ENCODE measurements at places on chromosomes 3 and 15. TPM values are rescaled to one million over a fixed set of nuclear protein-coding genes. Genes with fewer than 3 reads are reported as not detected.

GRCh38 chr15:57025264-57025926, 107.0 kb downstream of the TCF12 start:
- no peaks in the 10 kb centered on the region for H3K36me3 ChIP-seq
- no peak overlapping the region for H3K27ac ChIP-seq
- peaks cover 9% of the 10 kb centered on the region for H3K4me1 ChIP-seq
- DNase-seq, result no peak
- H3K4me3 ChIP-seq, result no peak overlapping the region

DNA sequence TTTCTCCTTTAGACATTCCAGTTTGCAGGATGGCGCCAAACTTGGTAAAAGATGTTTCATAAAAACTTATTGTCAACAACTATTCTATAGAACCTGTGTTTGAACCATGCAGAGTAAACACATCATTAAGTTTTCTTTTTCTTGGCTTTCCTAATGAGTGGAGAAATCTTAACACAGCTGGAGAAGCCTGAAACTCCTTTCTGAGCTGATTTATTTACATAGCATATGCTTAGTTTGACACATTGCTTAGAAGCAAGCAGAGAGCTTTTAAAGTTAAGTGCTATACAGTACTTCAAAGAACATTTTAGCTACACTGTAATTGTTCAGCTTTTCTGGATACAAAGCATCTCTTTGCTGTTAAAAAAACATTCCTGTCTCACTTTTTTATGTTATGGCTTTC, 61.0 kb upstream of the PAQR5 start:
- H3K36me3 ChIP-seq, result no peaks in the 10 kb centered on the region
- no peak overlapping the region for H3K4me3 ChIP-seq
- DNase-seq, result no peak
- no peaks in the 10 kb centered on the region for H3K27me3 ChIP-seq
- no peak overlapping the region for H3K27ac ChIP-seq

DNA sequence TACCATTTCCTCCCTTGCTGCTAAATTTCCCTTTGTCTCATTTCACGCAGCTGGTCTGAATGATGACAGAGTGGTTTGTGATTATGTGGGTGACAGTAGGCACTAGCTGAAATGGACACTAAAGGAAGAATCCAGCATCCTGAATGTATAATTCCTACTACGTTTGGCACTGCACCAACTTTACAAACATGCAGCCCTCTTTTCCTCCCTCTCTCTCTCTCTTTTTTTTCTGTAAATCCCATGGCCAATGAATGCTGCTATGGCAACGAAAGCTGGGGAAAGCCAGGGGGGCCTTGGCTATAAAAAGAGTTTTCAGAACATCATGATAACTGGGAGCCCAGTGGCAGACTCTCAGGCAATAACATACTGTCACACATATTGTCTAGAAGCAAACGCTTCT, 367.2 kb upstream of the AGTR1 start:
- H3K4me1 ChIP-seq, result no peaks in the 10 kb centered on the region
- H3K27me3 ChIP-seq, result no peaks in the 10 kb centered on the region
- H3K27ac ChIP-seq, result no peak overlapping the region
- no peak overlapping the region for H3K4me3 ChIP-seq
- no peak for DNase-seq

- no peaks in the 10 kb centered on the region for H3K4me1 ChIP-seq
- H3K27me3 ChIP-seq, result no peaks in the 10 kb centered on the region
- H3K36me3 ChIP-seq, result no peaks in the 10 kb centered on the region
- no peak overlapping the region for H3K27ac ChIP-seq
- H3K4me3 ChIP-seq, result no peak overlapping the region
These were observed 153.5 kb downstream of the UACA start for GRCh38 chr15:70609889-70610288.

- H3K27ac ChIP-seq, result no peak overlapping the region
- H3K4me3 ChIP-seq, result no peak overlapping the region
- H3K36me3 ChIP-seq, result peaks cover 18% of the 10 kb centered on the region
- no peaks in the 10 kb centered on the region for H3K27me3 ChIP-seq
- H3K4me1 ChIP-seq, result peaks cover 16% of the 10 kb centered on the region
- no peak for DNase-seq
These were observed 92.6 kb downstream of the AAGAB start for GRCh38 chr15:67161881-67162280.

- H3K4me3 ChIP-seq, result no peak overlapping the region
- H3K4me1 ChIP-seq, result peaks cover 19% of the 10 kb centered on the region
- no peaks in the 10 kb centered on the region for H3K27me3 ChIP-seq
- H3K36me3 ChIP-seq, result peaks cover 29% of the 10 kb centered on the region
- H3K27ac ChIP-seq, result peak overlapping the region; percentile 89
These were observed 2.8 kb upstream of the FAM131A start for GRCh38 chr3:184334470-184335158.

DNA sequence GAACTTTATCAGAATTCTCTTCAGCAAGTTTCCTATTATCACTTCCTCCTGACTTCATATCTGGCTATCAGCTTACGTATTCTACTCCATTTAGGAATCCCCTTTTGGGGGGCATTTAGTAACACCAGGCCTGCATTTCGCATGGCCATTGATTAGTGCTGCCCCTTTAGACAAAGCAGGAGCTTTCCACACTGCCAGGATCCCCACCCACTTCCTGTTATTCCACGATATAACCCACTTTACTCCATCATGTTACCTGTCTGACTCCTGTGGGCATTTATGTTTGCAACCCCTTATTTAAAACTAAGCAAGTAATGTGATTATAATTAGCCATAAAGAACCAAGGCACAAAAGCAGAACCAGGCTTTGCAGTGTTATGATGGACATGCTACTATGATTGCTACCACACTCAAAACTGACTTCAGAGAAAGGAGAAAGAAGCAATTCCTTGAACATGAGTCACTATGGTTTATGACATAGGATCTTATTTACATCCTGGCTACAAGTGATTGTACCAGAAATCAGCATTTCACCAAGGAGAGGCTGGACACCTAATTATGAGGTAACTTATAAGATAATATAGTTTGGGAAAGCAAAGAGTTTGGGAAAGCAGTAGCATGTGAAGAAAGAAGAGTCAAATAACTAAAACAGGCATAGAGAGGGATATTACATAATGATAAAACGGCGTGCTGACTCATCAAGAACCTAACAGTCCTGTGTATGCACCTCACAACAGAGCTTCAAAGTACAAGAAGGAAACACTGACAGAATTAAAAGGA, 96.3 kb downstream of the IGSF11 start:
- H3K4me3 ChIP-seq, result no peak overlapping the region
- H3K36me3 ChIP-seq, result no peaks in the 10 kb centered on the region
- no peaks in the 10 kb centered on the region for H3K27me3 ChIP-seq
- DNase-seq, result no peak
- peaks cover 14% of the 10 kb centered on the region for H3K4me1 ChIP-seq

DNA sequence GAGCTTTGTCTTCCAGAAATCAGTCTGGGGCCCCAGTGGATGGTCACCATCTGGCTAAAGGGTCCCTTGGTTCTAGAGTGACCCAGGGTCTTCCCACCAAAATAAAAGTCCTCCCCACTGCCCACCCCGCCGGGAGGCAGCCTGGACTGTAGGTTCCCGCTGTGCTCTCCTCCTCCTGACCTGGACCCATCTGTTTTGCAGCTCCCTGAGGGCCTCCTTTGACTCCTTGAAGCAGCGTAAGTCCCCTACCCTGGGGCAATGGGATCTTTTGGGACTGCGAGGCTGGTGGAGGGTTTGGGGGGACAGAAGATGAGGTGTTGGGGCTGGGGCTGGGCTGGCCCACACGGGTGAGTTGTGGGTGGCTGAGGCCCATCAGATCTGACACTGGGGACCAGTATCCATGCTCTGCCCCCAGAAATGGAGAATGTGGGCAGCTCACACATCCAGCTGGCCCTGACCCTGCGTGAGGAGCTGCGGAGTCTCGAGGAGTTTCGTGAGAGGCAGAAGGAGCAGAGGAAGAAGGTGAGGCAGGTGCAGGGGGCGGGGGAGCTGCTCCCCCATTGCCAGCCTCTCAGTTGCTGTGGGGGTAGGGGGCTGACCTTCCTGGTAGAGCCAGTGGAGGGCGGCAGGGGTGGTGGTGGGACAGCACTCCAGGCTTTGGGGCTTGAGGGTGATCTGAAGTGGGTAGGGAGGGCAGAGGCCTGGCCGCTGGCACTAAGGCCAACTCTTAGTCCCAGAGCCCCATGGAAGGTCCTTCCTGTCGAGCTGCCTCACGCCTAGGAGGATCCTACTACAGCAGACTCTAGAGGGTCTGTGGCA, 30.4 kb downstream of the PSTPIP1 start:
- DNase-seq, result no peak
- H3K4me3 ChIP-seq, result no peak overlapping the region
- H3K36me3 ChIP-seq, result peaks cover 21% of the 10 kb centered on the region

The VIPR1 gene
- total RNA-seq, result 5.9 TPM

The SKOR1 gene
- total RNA-seq, result 0.16 TPM

The FRMD5 gene
- total RNA-seq, result 0.44 TPM

DNA sequence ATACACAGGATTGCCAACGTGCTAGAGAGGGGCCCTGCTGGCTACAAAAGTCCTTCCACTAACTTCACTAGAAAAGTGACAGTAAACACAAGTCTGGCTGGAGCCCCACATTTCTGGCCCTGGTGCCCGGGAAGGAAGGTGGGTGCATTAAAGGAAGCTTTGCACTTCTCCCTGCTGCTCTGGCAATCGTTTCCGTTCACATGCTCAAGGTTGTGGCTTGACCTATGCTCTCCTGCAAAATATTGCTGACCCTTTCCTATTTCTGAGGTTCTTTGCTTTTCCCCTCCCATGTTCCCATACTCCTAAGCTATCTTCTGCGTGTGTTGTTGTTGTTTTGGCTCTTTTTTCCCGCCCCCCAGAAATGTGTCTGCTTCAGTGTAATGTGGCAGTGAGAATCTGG, 9.1 kb upstream of the CCR3 start:
- H3K36me3 ChIP-seq, result no peaks in the 10 kb centered on the region
- H3K4me1 ChIP-seq, result no peaks in the 10 kb centered on the region
- no peak overlapping the region for H3K27ac ChIP-seq

DNA sequence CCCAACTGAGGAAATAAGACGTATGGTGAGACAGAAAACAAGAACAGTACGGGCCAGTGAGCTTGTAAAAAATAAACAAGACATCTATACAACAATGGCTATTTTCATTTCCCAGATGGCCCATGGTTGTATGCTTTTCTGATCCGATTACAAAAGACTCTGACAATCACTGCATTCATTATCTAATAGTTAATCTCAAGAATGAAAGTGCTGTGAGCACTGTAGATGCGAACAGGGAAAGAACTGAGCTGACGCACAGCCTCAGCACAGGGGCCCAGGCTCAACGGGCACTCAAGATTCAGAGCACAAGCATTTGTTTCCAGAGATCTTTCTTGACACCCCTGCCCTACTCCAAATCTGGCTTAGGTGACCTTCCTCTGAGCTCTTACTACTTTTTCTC, 6.9 kb downstream of the MTMR10 start:
- no peak overlapping the region for H3K4me3 ChIP-seq
- H3K4me1 ChIP-seq, result peaks cover 35% of the 10 kb centered on the region
- no peaks in the 10 kb centered on the region for H3K27me3 ChIP-seq
- no peak for DNase-seq
- H3K36me3 ChIP-seq, result peaks cover 7% of the 10 kb centered on the region

DNA sequence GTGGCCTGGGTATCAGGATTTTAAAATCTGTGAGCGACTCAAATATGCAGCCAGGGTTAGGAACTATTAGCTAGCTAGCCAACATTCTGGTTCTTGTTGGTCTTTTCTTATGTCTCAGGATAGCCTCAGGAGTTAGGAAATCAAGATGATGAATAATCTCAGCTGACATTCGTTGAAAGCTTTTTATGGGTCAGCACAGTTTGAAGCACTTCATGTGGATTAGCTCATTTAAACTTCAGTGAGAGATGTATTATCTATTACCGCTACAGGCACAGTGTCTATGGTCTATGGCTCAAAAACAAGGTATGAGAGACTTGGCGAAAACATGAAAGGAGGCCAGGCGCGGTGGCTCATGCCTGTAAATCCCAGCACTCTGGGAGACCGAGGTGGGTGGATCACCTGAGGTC, 187.5 kb upstream of the THRB start:
- DNase-seq, result no peak
- no peaks in the 10 kb centered on the region for H3K36me3 ChIP-seq
- no peak overlapping the region for H3K27ac ChIP-seq

DNA sequence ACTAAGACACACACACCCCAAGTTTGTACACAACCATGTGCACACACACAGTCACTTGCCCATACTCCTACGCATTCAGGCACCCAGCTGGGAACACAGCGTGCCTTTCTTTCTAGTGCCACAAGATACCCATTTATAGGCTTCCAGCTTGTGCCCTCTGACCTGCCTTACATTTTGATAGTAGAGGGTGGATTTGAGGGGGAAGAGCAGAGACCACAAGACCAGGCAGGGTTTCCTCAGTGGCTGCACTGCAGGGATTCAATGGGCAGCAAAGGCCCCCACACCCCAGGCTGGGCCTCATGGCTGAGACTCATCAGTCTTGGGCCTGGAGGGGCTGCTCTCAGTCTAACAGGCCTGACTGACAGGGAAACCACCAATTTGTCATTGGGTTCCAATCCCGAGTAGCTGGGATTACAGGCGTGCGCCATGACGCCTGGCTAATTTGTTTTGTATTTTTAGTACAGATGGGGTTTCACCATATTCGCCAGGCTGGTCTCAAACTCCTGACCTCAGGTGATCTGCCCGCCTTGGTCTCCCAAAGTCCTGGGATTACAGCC, 18.8 kb upstream of the ANKDD1A start:
- H3K4me1 ChIP-seq, result peaks cover 62% of the 10 kb centered on the region
- H3K4me3 ChIP-seq, result peak overlapping the region; percentile 73
- H3K27ac ChIP-seq, result peak overlapping the region; percentile 86
- peak; percentile 18 for DNase-seq
- no peaks in the 10 kb centered on the region for H3K36me3 ChIP-seq

The TMEM212 gene
- total RNA-seq, result not detected

The LRRIQ4 gene
- total RNA-seq, result 0.20 TPM

The RLBP1 gene
- not detected for total RNA-seq

DNA sequence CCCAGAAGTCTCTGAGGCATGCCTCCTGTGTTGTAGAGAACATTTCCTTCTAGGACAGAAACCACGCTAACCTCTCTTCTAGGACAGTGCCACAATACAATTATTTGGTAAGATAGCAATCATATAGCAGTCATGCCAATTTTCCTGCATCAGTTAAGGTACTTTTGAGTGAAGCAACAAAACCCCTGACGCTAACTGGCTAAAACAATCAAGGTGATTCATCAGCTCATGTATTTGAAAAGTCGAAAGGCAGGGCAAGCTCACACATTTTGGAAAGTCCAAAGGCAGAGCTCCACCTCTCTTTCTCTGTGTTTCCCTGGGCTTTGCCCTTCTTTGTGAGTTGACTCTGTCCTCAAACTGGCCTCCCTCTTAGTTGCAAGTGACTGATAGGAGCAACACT, 10.1 kb downstream of the TERC start:
- H3K4me1 ChIP-seq, result peaks cover 15% of the 10 kb centered on the region
- DNase-seq, result no peak
- no peaks in the 10 kb centered on the region for H3K27me3 ChIP-seq
- no peaks in the 10 kb centered on the region for H3K36me3 ChIP-seq
- H3K27ac ChIP-seq, result no peak overlapping the region

Measured in CD8-positive, alpha-beta memory T cell (primary cell).